ENCODE measurements at places on chromosomes 5 and 9.

DNA sequence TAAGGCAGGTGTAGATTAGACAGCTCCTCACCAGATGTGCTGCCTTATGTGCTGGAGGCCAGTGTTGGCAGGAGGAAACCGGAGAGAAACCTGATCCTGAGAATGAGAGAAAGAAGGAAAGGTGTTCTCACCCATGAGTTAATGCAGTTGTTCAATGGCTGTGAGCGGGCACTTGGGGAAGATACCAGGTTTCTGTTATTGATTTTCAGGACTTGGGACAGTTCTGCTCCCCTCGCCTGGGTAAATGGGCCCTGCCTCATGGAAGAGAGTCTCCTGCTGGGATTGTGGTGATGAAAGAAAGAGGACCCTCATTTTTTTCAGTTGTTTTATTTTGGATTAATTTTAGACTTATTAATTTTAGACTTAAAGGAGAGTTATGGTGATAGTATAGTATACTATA lies 59.5 kb downstream of the EGFLAM start:
- H3K27me3 ChIP-seq = no peaks in the 10 kb centered on the region
- H3K36me3 ChIP-seq = no peaks in the 10 kb centered on the region
- no peak overlapping the region for H3K4me3 ChIP-seq
- H3K4me1 ChIP-seq = no peaks in the 10 kb centered on the region
- H3K27ac ChIP-seq = no peak overlapping the region

DNA sequence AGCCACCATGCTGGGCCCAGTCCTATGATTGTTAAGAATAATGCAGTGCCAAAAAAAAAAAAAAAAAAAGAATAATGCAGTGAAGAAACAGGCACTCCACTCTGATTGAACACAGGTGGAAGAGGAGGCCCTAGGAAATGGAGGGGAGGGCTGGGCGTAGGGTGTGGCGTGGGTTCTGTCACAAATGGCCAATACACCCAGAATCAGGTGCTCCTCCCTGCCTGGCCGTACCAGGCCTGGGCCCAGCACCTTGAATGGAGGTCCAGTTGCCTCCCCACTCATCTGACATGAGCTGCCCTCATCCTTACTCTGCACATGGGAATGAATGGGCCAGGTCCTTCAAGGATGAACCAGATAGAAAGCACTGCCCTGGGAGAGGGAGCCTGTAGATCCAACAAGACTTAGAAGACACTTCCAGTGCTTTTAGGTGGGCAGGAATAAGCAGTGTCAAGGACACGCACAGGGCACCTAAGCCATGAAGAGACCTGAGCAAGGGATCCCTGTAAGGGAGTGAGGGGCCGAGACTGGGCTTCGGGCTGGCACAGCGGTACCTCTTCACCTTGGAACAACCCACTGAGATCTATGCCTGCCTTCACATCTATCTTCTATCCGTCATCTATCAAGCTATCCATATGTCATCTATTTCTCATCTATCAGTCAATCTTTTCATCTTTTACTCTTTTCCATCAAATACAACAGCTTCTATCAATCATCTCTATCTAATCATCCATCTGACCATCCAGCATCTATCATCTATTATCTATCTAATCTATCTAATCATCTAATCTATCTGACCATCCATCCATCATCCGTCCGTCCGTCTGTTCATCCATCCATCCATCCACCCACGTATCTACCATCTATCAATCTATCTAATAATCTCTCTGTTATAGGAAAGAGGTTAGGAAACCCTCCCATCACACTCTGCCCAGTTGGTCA lies 15.9 kb downstream of the NINJ1 start:
- no peak overlapping the region for H3K27ac ChIP-seq
- H3K36me3 ChIP-seq = no peaks in the 10 kb centered on the region
- peak; percentile 14 for DNase-seq
- no peaks in the 10 kb centered on the region for H3K27me3 ChIP-seq
- H3K4me1 ChIP-seq = no peaks in the 10 kb centered on the region
- no peak overlapping the region for H3K4me3 ChIP-seq

DNA sequence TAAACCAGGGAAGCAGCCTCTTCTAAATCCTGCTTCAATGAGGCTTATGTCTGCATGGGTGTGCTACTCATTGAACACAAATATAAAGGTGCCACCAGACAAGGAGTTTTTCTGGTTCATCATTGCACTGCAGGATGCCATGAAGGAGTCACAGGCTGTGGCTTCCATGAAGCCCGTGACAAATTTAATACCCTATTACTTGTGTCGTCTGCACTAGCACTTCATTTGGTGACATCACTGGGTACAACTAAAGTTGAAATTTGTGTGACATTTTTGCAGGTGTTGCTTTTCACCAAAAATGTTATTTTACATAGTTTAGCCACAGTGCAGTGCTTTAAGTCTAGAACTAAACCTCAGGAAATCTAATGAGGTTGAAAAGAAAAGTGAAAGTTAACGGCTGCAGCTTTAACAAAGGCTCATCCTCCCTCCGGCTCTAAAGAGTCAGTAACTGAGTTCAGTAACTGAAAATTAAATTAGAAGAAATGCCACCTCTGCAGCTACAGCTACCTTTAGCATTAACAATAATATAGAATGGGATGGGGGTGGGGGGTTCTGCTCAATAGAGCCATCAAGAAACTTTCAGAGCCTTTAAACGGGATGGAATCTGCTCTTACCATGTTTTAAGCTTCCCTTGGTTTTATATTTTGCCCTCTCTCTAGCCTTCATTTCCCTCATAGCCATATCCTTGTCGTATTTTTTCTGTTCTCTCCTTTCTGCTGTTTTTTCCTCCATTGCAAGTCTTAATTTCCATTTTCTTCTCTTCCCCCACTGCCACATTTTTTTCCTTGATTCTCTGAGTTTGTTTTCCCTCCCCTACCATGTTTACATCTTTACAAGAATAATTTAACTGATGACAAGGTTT lies 233.8 kb upstream of the TMEM161B start:
- H3K27me3 ChIP-seq = no peaks in the 10 kb centered on the region
- H3K27ac ChIP-seq = no peak overlapping the region
- DNase-seq = no peak
- H3K4me1 ChIP-seq = no peaks in the 10 kb centered on the region
- H3K4me3 ChIP-seq = no peak overlapping the region

GRCh38 chr5:115440782-115441451 lies 103.7 kb downstream of the FEM1C start:
- no peaks in the 10 kb centered on the region for H3K4me1 ChIP-seq
- H3K36me3 ChIP-seq = no peaks in the 10 kb centered on the region
- DNase-seq = no peak

- H3K4me1 ChIP-seq = peaks cover 8% of the 10 kb centered on the region
- H3K36me3 ChIP-seq = no peaks in the 10 kb centered on the region
- H3K27ac ChIP-seq = no peak overlapping the region
- H3K27me3 ChIP-seq = no peaks in the 10 kb centered on the region
- DNase-seq = no peak
- H3K4me3 ChIP-seq = no peak overlapping the region
These were observed 98.3 kb upstream of the ATP10B start for GRCh38 chr5:160950311-160950710.

DNA sequence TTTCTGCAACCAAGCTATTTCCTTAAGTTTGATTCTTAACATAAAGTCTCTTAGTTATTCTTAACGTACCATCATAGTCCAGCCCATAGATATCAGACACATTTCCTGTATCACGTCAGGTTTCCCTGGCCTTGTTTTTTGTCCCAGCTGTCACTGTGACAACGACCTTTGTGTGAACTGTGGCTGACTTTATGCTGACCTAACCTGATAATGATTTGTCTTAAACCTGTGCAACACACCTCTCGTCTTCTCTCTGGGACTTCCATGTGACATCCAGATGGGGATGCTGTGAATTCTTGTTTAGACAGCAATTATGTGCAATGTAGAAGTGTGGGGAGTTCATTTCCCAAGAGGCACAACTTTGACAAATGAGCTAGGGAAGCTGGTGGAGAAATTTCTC lies 662.8 kb downstream of the PTPRD start:
- no peak overlapping the region for H3K27ac ChIP-seq

DNA sequence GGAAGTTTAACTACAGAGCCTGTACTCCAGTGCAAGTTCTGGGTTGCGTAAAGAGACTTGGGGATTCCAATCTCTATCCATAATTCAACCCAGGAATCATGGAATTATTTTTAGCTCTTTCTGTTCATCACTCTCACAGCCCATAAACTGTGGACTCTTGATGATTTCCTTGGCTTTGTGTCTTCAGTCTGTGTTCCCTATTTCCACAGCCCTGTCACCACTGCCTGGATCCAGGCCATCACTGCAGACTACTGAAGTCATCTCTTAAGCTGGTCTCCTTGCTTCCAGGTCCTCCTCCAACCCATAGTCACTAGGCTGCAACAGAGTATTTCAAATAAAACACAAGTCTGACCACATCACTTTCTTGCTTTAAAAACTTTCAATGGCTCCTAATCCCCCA lies 211.7 kb downstream of the PLK2 start:
- H3K4me3 ChIP-seq = no peak overlapping the region
- no peak overlapping the region for H3K27ac ChIP-seq
- H3K27me3 ChIP-seq = no peaks in the 10 kb centered on the region
- DNase-seq = no peak
- no peaks in the 10 kb centered on the region for H3K36me3 ChIP-seq

GRCh38 chr9:21711504-21711903 lies 90.9 kb upstream of the MTAP start:
- H3K4me1 ChIP-seq = peaks cover 10% of the 10 kb centered on the region
- H3K36me3 ChIP-seq = no peaks in the 10 kb centered on the region
- no peak overlapping the region for H3K4me3 ChIP-seq
- no peak overlapping the region for H3K27ac ChIP-seq

DNA sequence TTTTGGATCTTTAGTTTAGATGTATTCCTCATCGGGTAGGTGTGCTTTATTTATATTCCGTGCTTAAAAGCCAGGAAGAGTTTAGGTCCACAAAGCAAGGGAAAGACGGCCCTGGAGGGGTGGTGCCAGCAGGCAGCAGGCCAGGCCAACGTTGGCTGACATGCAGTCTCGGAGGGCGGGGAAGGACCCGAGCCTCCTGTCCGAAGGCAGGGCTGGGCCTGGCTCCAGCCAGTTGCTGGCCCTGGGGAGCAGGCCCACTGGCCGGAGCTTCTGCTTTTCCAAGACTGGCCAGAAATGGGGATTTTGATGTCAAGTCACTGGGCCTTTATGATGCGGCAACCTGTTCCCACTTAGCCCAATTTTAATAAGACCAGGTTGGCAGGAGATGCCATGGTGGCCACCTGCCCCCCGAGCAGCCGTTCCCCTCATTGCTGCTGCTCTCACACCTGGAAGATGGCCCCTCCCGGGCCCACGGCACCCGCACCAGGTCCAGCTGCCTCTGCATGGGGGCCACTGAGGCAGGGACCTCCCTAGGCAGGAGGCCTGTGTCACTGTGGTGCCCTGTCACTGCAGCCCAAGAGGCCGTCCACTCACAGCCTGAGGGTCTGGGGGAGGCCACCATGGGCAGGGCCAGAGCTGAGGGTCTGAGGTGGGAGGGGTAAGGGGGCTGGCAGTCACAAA lies 23.2 kb downstream of the LPCAT1 start:
- H3K4me1 ChIP-seq = no peaks in the 10 kb centered on the region
- no peaks in the 10 kb centered on the region for H3K36me3 ChIP-seq
- H3K27ac ChIP-seq = no peak overlapping the region

DNA sequence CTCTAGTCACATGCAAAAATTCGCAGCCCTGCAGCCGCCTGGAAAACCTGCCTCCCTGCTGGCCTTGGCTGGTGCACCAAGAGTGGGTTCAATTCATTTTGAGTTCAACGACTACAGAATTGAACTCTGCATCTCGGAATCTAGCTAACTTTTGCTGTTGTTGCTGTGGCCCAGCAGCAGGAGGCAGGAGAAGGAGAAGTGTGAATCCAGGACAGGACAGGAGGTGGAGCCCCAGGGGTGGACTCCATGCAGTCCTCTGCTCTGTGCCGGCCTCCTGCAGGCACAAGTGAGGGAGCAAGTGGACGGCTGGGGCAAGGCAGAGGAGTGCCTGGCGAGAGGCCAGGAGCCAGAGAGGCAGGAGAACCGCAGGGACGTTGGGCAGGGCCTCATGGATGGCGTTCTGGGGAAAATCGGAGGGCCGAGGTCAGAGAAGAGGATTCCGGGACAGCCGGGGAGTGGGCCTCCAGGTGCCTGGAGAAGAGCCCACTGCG lies 214.2 kb downstream of the FANCC start:
- peaks cover 13% of the 10 kb centered on the region for H3K4me1 ChIP-seq
- no peak overlapping the region for H3K4me3 ChIP-seq
- peak overlapping the region; percentile 69 for H3K27ac ChIP-seq
- DNase-seq = no peak
- peaks cover 1% of the 10 kb centered on the region for H3K36me3 ChIP-seq
- H3K27me3 ChIP-seq = no peaks in the 10 kb centered on the region

- H3K4me3 ChIP-seq = no peak overlapping the region
- no peak for DNase-seq
- no peak overlapping the region for H3K27ac ChIP-seq
- H3K27me3 ChIP-seq = no peaks in the 10 kb centered on the region
These were observed 225.7 kb downstream of the CDH9 start for GRCh38 chr5:26812714-26813113.

GRCh38 chr5:7886849-7887475 lies 18.0 kb downstream of the MTRR start:
- no peaks in the 10 kb centered on the region for H3K27me3 ChIP-seq
- peaks cover 6% of the 10 kb centered on the region for H3K36me3 ChIP-seq
- H3K27ac ChIP-seq = no peak overlapping the region
- H3K4me3 ChIP-seq = no peak overlapping the region
- no peak for DNase-seq

DNA sequence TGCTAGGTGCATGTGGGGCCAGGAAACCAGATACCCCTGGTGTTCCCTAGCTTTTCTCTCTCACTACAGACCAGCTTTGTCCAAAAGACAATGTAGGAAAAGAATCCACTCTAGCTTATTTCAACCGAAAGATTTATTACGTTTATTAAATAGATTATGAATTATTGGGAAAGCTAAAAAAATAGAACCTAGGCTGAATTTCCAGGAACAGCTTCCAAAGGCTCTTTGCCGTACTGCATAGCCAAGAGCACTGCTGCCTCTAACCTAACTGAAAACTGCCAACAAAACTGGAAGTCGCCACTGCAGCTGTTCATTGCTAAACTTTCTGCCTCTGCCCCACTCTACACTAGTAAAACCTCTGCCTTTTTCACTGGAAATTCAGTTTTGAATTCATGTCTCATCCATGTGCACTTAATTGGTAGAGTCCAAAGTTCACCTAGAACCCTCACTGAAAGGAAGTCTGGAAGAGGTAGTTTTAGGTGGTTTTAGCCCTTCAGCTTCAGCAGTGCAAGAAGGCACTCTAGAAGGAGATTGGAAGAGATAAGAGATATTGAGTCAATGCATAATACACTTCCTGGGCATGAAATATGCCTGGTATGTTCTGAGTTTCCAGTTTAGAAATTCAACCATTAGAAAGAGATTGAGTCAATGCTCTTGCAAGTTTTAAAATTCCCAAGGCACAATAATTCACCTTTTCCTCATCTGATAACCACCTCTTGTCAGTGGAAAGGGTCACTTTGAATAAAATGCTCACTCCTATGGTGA lies 927.9 kb downstream of the MAT2B start:
- H3K27me3 ChIP-seq = no peaks in the 10 kb centered on the region
- no peak for DNase-seq
- H3K27ac ChIP-seq = no peak overlapping the region
- H3K4me3 ChIP-seq = no peak overlapping the region
- H3K36me3 ChIP-seq = no peaks in the 10 kb centered on the region

All from Caco-2 (cell line).